BJ (cell line): ENCODE measurements at places on chromosomes 2 and 18. TPM values are rescaled to one million over a fixed set of nuclear protein-coding genes. Genes with fewer than 3 reads are reported as not detected.

DNA sequence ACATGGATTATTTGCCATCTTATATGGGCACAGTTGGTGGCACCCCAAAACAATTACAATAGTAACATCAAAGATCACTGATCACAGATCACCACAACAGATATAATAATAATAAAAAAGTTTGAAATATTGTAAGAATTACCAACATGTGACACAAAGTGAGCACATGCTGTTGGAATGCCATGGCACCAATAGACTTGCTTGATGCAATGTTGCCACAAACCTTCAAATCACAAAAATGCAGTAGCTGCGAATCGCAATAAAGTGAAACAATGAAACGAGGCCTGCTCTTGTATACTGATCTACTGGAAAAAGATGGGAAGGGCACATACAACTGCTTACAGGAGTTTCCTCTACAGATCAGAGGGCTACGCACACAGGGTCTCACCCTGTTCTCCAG, 32.2 kb upstream of the AMMECR1L start:
- DNase-seq, result no peak

GRCh38 chr18:51765606-51766360, 568.3 kb upstream of the MEX3C start:
- DNase-seq, result no peak

Gene CSRNP3
- 0.18 and 0.23 TPM in 2 replicates for polyA plus RNA-seq

GRCh38 chr2:98470851-98471255, 26.2 kb downstream of the INPP4A start:
- DNase-seq, result no peak

DNA sequence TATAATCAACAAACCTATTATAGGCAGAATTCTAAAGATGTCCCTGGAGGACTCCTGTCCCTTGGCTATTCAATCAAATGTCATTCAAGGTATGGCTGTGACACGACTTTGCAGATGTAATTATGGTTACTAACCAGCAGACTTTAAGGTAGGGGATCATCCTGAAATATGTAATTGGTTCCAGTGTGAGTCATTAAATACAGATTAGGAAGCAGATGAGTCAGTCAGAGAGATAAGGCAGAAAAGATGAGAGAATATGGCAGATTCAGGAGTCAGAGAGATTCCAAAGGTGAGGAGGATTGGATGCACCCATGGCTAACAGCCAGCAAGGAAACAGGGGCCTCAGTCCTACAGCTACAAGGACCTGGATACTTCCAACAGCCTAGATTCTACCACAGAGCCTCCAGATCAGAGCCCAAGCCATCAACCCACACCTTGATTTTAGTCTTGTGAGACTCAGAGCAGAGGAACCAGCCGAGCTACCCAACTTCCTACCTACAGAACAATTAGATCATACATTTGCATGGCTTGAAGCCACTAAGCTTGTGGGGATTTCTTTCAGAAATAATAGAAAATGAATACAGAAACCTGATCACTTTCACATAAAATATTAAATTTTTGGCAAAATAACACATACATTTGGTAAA, 11.2 kb upstream of the PROM2 start:
- DNase-seq, result no peak

GRCh38 chr2:98308532-98308931, 37.7 kb upstream of the CNGA3 start:
- no peak for DNase-seq

Gene SCN2A
- 0.05 and 0.07 TPM in 2 replicates for polyA plus RNA-seq

- DNase-seq, result no peak
Observed at GRCh38 chr18:23399067-23399466, 54.0 kb upstream of the RIOK3 start.

- no peak for DNase-seq
Observed at GRCh38 chr2:117786520-117786919, 28.0 kb upstream of the DDX18 start.

DNA sequence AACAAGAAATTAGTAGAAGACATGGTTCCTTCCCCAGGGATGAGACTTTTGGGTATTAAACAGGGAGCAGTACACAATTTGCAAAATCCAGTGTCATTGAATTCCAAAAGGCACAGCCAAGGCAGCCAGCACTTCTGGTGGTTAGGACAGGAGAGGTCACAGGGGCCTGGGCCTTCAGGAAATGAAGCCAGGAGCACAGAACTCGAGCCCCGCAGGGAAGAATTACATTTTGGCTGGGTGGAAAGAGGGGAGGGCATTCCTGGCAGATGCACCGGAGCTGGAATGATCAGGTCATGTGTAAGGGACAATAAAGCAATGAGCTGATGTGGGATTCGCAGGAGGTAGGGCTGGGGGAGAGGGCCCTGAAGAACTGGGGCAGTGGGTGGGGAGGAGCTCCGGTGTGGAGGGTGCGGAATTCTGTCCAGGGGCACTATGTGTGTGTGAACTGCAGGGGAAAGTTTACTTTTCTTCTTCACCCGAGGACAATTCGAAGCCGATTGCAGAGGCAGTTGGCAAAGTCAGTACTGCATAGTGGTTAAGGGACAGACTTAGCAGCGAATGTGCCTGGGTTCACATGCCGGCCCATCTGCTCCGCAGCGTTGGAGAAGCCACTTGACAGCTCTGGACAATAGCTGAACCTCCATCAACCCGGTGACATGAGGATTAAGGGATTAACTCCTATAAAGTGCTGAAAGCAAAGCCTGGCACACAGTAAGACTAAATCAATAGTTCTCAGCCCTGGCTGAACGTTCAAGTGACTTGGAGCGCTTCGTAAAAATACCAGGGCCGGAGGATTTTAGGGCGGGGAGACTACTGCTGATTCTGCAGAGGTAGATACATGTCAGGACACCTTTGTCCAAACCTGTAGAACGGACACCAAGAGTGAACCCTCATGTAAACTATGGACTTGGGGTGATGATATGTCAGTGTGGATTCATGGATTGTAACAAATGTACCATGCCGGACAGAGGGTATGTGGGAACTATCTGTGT, 36.4 kb downstream of the ALPK2 start:
- DNase-seq, result no peak

Gene LBX2
- 0.37 and 0.61 TPM in 2 replicates for polyA plus RNA-seq

- DNase-seq, result no peak
Observed at GRCh38 chr2:211157856-211158463, 601.6 kb downstream of the CPS1 start.

DNA sequence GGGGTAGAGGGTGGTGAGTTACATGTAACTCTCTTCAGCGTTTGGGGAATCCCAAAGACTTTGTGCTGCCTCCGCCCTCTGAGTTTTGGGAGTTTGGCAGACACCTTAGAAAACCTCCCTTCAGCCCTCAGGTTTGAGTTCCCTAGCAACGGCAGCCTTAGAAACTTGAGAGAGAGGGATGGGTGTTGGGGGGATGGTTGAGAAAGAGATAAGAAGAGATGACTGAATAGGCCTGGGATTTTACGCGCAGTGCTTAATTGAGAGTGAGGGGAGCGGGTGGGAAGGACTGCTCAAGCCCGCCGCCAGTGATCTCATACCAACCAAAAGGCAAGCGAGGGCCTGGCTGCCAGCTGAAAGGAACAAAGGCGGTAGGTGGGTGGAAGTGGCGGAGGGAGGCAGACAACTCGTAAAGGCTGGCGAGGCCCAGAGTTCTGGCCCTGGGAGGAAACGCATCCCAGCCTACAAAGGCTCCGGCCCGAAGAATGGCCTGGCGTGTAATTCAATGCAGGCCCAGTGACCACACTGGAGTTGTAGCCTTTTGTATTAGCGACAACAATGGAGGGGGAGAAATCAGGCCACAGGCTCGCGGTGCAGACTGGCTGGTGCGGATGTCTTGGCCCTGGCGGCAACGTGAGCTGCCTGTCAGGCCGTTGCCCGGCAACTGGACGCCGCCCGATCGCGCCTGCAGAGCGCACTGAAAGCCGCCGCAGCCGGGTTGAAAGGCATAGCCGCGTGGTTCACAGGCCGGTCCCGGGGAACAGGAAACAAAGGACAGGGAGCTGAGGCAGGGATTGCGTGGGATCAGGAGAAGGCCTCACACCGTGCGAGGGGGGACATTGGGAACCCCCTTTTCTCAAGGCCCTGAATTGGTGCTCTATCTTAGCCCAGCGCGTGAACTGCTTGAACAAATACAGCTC, 39.9 kb upstream of the DARS1 start:
- DNase-seq, result peak; percentile 11

Gene POTEI
- not detected in 2 replicates for polyA plus RNA-seq
